ENCODE measurements at places on chromosomes 1 and 21.

GRCh38 chr1:41714638-41715389 is 203.9 kb downstream of the HIVEP3 start:
- DNase-seq: no peak

- no peak for DNase-seq
Measured at GRCh38 chr1:116147972-116148371, 36.8 kb downstream of the MAB21L3 start.

DNA sequence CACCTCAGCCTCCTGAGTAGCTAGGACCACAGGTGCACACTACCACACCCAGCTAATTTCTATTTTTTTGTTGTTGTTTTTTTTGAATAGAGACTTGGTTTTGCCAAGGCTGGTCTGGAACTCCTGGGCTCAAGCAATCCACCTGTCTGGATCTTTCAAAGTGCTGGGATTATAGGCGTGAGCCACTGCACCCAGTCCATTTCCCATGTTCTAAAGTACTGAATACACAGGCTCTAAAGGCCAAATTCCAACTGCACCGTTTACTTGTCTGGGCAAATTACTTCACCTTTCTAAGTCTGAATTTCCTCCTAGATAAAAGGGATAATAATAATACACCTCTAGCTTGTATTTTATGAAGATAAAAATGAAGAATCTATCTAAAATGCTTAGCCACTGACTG is 39.6 kb downstream of the FRRS1 start:
- no peak for DNase-seq

- DNase-seq: no peak
Measured at GRCh38 chr1:210299501-210299900, 29.2 kb upstream of the HHAT start.

Data from CD4-positive, alpha-beta T cell treated with Interleukin-15 for 4 hours (primary cell).